ENCODE measurements at places on chromosomes 11 and 22.

- no peak for DNase-seq
Measured at GRCh38 chr11:15213471-15214231, 98.9 kb downstream of the INSC start.

DNA sequence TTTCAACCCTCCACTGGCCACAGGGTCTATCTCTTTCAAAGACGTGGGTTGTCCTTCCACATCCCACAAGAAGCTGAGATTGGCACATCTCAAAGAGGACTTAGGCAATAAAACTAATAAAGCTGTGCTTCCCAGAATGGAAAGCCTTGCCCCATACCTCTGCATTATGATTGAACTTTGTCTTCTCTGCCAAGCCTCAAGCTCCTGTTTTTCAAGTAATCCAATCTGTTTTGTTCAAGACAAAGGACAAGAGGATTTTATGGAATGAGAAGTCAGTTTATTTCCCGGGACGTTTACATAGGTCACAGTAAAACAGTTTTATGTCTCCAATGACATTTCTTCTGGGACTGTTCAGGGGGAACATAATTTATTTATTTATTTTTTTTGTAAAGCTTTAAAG lies 108.4 kb downstream of the GALNT18 start:
- peak; percentile 4 for DNase-seq

- no peak for DNase-seq
Measured at GRCh38 chr11:64291752-64292459, 804 bp downstream of the KCNK4 start.

DNA sequence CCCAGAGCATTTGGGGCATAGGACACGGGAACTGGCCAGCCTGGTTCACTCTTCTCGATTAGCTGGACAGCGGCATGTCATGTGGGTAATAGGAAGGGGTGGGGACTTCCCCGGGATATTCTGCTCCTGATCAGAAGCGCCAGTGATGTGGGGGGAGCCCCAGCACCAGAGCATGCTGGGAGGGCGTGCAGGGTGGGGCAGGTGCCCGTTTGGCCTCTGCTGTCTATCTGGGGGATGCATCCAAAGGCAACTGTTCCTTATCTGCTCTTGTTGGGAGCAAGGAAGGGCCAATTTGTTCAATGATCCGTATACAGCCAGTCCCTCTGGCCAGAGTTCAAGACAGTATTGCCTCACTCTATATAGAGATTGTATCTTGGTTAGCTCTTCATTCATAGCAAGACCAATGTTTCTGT lies 43.6 kb downstream of the PPARA start:
- DNase-seq = no peak

- DNase-seq = no peak
Measured at GRCh38 chr11:61588728-61589191, 7.9 kb upstream of the SYT7 start.

DNA sequence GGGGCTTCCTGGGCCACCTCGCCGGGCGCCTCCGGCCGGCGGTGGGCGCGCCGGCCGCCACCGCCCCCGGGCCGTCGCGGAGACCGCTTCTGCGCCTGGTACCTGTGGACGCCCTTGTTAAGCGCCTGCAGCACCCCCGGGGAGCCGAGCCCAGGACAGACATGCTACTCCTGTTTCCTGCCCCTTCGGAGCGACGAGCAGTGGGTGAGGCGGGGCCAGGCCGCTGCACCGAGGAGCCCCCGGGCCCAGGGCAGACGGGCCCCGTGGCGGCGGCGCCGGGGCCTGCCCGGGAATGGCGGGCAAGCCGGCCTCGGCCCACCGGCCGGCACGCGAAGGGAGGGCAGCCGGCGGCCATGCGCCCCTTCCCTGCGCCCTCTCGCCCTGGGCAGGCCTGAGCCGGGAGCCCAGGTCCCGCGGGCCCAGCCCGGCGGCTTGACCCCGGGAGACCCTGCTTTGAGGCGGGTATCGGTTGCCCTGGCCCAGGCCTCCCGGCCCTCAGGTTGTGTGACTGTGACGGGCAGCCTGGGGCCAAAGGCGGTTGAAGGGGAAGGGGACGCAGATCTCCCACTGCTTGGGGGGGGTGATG lies 789 bp upstream of the KDM2A start:
- peak; percentile 39 for DNase-seq

DNA sequence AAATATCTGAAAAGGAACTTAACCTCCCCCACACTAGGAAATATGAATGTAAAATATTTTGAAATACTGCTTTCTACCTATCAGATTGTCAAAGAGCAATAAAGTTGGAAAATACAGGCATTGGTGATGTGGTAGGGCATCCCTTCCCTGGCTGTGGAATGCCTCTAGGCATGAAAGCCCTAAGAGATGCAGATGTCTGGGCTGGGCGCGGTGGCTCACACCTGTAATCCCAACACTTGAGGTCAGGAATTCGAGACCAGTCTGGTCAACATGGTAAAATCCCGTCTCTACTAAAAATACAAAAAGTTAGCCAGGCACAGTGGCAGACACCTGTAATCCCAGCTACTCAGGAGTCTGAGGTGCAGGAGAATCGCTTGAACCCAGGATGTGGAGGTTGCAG lies 22.0 kb downstream of the ARAP1 start:
- DNase-seq = no peak

DNA sequence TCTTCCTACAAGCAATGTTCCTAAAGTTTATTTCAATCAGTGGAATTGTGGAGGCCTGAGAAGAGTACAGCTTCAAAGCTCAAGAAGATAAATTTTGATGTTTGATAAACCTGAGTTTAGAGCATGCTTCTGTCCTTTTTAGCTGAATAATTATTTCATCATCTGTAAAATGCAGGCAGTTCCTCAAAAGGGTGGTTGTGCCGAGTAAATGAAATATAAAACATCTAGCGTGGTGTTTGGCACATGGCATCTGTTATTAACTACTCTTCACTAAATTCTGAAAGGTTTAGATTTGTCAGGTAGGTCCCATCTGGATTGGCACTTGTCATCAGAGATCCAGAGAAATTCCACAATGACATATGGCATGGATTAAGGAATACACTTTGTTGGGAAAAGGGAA lies 155.1 kb downstream of the DDX10 start:
- no peak for DNase-seq

GRCh38 chr11:116730601-116731000 lies 42.2 kb downstream of the BUD13 start:
- DNase-seq = no peak

DNA sequence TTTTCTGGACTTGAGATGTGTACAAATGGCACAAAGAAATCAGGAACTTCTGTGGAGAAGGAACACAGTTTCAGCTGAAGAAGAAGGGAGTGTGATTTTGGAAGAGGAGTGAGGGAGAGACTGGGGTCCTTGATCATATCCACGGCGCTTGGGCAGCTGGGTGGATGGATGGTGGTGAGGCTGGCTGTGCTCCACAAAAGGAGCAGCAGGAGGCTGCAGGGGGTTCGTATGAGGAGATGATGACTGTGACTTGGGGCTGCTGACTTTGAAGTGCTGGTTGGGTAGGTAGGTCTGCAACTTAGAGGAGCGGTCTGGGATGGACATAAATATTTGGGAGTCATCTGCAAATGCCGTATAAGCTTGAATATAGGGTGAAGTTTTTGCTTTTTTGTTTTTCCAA lies 1.3 kb upstream of the DCHS1 start:
- no peak for DNase-seq

- DNase-seq = peak; percentile 26
Measured at GRCh38 chr11:82864268-82864667, 36.0 kb downstream of the PRCP start.

GRCh38 chr22:47315862-47316419 lies 553.5 kb downstream of the TBC1D22A start:
- DNase-seq = no peak

DNA sequence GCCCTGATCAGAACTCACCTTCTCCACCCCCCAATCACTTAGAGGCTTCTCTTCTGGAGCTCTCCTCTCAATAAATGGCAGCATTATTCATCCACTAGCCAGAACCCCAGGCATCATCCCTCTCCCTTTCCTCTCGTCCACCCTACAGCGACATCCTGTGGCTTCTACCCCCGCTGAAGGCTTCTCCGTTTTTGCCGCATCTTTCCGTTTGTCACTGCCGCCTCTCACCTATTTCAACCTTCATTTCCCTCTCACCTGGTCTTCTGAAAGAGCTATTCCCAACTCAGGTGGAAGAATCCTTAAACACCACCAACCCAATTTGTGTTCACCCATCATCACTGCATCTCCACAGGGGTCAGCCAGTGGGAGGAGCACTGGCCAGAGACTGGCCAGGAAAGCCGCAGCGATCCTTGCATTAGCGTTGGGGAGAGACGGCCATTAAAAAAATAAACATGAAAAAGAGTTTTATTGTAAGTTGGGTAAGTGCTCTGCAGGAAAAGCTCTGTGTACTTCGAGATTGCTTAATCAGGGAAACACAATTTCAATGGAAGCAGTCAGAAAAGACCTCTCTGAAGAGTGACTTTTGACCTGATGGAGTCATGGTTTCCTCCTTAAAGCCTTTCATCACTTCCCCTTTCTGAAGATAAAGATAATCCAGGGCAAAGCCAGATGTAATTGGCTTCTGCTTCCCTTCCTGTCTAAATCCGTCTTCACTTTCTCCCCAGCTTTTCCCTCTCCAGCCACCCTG lies 36.7 kb downstream of the SPATA19 start:
- no peak for DNase-seq

- DNase-seq = no peak
Measured at GRCh38 chr11:114621072-114621471, 25.5 kb upstream of the NXPE4 start.

DNA sequence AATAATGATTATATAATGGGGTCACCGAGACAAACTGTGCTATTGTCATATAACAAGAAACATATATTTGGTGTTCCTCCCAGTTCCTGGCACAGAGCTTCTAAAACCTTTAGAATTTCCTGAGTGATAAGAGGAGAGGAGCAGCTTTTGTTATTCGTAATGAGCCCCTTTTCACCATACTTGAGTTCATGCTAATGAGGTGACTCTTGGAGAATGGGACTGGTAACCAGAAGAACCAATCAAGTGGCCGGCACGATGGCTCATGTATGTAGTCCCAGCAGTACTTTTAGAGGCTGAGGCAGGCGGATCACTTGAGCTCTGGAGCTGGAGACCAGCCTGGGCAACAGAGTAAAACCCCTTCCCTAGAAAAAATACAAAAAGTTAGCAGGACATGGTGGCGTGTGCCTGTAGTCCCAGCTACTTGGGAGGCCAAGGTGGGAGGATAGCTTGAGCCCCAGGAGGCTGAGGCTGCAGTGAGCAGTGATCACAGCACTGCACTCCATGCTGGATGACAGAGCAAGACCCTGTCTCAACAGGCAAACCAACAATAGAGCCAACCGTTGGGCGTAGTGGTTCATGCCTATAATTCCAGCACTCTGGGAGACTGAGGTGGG lies 62.7 kb upstream of the FTH1 start:
- DNase-seq = no peak

DNA sequence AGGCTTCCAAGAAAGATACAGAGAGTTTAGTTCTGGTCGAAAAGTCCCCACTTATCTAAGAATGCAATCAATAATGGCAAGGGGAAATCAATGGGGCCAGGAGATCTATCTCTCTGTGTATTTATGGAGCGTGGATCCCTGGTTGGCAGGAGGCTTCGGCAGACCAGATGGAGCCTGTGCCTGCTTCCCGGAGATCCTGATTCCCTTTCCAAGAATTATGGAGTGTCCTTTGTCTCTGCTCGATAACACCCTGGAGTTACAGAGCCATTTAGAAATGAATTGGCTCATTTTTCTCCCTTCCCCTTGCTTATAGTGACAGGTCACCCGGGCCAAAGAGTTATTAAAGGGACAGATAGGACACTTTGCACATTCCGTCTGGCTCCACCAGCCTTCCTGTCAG lies 92.4 kb downstream of the ISX start:
- DNase-seq = no peak

- DNase-seq = no peak
Measured at GRCh38 chr22:20763630-20764470, 10.1 kb upstream of the SERPIND1 start.

GRCh38 chr11:9074338-9075029 lies 16.9 kb downstream of the SCUBE2 start:
- no peak for DNase-seq

DNA sequence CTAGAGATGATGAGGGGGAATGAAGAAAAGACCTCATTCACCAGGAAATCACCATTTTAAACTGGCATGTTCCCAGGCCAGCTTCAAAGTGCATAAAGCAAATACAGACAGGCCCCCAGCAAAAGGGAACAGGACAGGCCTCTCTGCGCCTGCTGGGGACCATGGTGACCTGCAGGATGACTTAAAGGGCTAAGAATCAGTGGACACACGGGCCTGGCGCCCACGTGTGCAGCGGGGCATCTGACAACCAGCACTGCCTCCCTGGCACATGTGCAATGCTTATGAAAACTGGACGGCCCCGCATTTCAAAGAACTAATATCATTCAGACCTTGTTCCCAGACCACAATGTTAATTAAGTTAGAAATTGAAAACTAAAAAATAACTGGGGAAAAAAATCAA lies 35.6 kb downstream of the TBX1 start:
- no peak for DNase-seq

GRCh38 chr11:112650527-112650926 lies 310.7 kb upstream of the NCAM1 start:
- no peak for DNase-seq

GRCh38 chr11:108289699-108290098 lies 66.8 kb downstream of the ATM start:
- no peak for DNase-seq

GRCh38 chr22:48919851-48920589 lies 907.7 kb downstream of the BRD1 start:
- DNase-seq = no peak

DNA sequence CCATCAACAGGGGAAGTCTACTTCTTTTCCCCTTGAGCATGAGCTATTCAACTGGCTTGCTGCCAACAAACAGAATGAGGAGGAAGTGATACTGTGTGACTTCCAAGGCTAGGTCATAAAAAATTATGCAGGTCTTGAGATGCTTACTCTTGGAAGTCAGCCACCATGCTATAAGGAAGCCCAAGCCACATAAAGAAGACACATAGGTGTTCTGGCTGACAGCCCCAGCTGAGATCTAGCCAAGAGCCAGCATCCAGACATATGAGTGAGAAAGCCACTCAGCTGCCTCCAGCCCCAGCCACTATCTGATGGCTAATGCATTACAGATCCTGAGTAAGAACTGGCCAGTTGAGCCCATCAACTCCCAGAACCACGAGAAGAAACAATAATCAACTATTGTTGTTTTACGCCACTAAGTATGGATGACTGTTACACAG lies 31.0 kb upstream of the PPP2R1B start:
- peak; percentile 55 for DNase-seq

DNA sequence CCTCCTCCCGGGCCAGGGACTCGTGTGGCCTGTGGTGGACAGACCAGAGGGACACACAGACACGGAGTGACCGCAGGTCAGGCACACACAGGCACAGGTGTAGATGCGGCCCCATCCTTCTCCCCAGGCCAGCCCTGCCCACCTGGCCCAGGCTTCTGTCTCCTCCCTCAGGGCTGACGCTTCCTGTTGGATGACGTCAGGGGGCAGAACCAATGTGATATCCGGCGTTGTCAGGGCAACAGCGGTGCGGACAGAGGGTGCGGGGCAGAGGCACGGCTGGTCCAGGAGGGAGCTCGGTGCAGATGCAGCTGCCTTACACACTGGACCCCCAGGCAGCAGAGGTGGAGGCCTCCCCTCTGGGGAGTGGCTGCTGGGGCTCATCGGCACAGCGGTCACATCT lies 2.9 kb upstream of the TUBGCP6 start:
- peak; percentile 57 for DNase-seq

- DNase-seq = no peak
Measured at GRCh38 chr11:94771390-94771789, 3.2 kb downstream of the AMOTL1 start.
